ENCODE measurements at places on chromosomes 11 and 22.
A peak's percentile ranks its signal among the peaks of the same experiment; 100 is the strongest.

- DNase-seq = peak; percentile 63
These were observed 39.2 kb upstream of the IGLL5 start for GRCh38 chr22:22848364-22848866.

- DNase-seq = no peak
These were observed 308.0 kb upstream of the ZC3H12C start for GRCh38 chr11:109785198-109785597.

- no peak for DNase-seq
These were observed 181.4 kb downstream of the ETS1 start for GRCh38 chr11:128405714-128406662.

GRCh38 chr11:78690352-78690987 is 115.8 kb upstream of the NARS2 start:
- peak; percentile 41 for DNase-seq
